ENCODE measurements at places on chromosomes 6 and 20.
A peak's percentile ranks its signal among the peaks of the same experiment; 100 is the strongest.

DNA sequence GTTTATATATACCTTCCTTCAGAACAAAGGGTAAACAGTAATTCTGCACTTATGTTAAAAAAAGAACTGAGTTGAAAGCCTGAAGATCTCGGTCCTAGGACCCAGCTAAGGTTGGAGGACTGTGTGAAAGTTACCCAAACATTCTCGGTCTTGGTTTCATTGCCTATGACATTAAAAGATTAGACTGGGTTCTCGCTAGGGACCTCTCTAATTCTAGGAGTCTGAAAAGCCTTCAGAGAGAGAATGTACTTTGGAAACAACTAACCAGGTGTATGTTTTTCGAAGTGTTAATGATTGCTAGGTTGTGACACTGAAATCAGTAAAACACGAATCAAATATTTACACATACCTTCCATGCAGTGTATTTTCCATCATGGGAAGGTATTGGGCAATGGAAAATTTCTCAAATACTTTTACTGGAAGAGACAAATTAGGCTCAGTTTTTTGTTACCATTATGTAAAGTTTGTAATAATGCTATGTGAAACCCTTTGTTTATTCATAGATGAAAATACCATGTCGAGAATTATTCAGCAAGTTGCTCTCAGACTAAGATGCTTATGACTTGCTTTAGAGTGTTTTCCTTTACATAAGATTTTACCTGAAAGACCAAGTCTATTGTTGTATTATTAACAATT lies 113.7 kb upstream of the LOC128125822 start:
- no peak for DNase-seq

- no peak for DNase-seq
Observed at GRCh38 chr6:39339096-39339867, 16.8 kb upstream of the KCNK16 start.

- DNase-seq: no peak
Observed at GRCh38 chr20:20941468-20941889, 164.7 kb downstream of the LINC00237 start.

DNA sequence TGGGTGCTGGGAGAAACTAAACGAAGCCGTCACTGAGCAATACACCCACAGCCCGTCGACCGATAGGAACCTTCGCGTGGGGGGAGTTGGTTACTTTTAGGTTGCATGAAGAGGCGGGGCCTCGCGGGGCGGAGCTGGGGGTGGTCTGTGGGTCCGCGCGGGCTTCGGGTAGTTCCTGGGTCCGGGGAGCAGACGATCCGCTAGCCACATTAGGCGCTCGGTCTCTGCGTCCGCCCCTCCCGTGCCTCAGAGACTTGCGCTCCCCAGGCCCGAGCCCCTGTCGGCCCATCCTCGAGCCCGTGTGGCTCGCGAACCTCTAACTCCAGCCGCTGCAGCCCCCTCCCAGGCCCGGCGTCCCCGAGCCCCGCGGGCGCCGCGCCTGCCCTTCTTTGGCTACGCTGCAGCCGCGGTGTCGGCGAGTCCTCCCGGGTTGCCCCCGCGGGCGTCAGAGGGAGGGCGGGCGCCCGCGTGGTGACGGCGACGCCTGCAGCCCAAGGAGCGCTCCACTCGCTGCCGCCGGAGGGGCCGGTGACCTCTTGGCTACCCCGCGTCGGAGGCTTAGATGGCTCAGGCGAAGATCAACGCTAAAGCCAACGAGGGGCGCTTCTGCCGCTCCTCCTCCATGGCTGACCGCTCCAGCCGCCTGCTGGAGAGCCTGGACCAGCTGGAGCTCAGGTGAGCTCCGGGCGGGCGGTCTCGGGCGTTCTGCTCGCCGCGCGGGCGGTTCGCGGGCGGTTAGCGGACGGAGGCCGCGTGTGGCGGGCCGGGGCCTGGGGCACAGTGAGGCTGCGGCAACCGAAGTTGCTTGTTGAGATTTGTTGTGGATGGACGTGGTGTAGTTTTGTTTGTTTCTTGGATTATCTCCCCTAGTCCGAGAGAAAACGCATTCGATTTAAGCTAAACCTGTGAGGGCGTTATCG lies at the start of gene BAG2:
Gene BAG2, plus strand, starts transcription at position 191 of the 920 bp plus-strand sequence. Its CDS starts 372 bp downstream, at position 563.
- peak; percentile 93 for DNase-seq

GRCh38 chr6:48229841-48230240 lies 118.8 kb upstream of the PTCHD4 start:
- no peak for DNase-seq

DNA sequence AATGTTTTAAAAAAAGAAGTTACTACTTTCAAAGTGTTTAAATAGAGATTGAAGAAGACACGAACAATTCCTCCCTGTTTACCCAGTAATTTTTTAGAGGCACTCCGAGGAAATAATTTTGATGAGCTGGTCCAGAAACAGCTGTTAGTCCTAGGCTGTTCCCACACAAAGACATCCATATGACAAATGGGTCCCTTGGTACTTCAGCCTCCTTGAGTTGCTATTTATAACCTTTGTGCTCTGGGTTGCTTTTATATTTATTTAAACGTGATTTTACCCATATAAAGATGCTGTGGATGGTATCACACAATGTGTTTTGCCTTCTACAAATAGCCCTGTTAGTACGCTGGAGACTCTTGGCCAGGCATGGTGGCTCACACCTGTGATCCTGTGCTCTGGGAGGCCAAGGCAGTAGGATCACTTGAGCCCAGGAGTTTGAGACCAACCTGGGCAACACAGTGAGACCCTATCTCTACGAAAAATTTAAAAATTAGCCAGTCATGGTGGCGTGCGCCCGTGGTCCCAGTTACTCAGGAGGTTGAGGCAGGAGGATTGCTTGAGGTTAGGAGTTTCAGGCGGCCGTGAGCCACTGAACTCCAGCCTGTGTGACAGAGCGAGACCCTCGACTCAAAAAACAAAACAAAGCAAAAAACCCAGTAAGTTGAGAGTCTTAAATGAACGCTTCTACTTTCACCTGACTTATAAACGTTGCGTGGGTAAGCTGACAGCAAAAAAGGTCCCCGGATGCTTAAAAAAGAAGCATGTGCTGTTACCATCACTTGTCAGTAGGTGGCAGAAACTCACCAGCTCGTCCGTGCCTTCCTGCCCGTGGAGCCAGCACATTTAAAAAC lies 56.9 kb upstream of the ARMH2 start:
- DNase-seq: peak; percentile 76

- no peak for DNase-seq
Observed at GRCh38 chr6:143688681-143689080, 10.9 kb downstream of the PHACTR2 start.

DNA sequence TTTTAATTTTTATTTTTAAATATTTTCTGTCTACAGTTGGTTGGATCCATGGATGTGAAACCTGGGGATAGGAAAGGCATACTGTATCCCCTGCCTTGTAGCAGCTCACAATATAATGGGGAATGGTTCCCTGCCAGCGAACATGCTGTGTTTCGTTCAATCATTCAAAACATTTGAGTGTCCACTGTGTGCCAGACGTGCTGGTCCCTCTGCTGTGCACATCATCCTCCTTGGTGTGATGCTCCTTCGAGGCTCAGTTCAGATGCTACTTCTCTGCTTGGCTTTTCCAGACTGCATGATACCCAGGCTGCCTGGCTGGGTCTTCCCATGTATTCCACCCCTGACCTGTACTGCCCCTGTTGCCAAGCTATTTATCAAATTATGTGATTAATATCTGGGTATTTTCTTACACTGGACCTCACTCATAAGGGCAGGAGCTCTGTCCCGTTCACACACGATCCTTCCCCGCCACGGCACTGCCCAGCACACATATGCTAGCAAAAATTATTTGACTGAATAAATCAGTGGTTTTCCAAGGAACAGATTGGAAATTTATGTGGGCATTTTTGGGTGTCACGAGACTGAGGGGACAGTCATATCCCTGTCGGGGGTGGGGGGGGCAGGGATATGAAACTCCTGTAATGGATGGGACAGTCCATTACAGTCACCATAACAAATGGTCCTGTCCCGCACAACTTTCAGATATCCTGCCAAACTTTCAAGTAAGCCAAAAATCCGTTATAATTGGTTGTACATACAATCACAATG lies 4.9 kb downstream of the SDCBP2 start:
- DNase-seq: no peak

DNA sequence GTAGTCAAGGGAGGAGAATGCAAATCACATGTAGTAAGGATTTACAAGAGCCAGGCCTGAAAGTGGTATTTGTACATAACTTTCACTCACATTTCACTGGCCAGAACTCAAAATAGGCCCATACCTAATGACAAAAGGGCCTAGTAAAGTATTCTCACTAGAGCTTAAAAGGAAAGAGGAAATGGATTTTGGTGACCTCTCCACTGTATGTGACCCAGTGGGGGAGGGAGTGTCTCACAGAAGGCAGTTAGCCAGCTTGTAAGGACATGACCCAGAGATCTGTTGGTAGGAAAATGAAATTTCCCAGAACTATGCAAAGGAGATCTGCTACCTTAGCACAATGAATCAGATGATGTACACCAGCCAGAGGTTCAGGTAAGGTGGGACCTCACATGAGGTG lies 124.4 kb downstream of the PTPRT start:
- no peak for DNase-seq

GRCh38 chr6:30834646-30835045 lies 49.7 kb upstream of the DDR1 start:
- no peak for DNase-seq

Measured in iris pigment epithelial cell (primary cell).